Left ventricle myocardium inferior (tissue), 1 donor: ENCODE measurements at places on chromosomes 12 and 14.
A peak's percentile ranks its signal among the peaks of the same experiment; 100 is the strongest.

GRCh38 chr12:38878333-38878705 lies 27.1 kb downstream of the CPNE8 start:
- DNase-seq: no peak

GRCh38 chr12:110778833-110779577 lies 36.3 kb upstream of the PPP1CC start:
- no peak for DNase-seq

- DNase-seq: no peak
Observed at GRCh38 chr14:89866458-89866857, 88.1 kb downstream of the EFCAB11 start.

- no peak for DNase-seq
Observed at GRCh38 chr14:59895721-59896120, 24.2 kb upstream of the LRRC9 start.

GRCh38 chr14:52402812-52403526 lies 88.9 kb downstream of the PTGER2 start:
- DNase-seq: no peak

GRCh38 chr14:100712490-100712889 lies 14.2 kb upstream of the DLK1 start:
- DNase-seq: no peak

DNA sequence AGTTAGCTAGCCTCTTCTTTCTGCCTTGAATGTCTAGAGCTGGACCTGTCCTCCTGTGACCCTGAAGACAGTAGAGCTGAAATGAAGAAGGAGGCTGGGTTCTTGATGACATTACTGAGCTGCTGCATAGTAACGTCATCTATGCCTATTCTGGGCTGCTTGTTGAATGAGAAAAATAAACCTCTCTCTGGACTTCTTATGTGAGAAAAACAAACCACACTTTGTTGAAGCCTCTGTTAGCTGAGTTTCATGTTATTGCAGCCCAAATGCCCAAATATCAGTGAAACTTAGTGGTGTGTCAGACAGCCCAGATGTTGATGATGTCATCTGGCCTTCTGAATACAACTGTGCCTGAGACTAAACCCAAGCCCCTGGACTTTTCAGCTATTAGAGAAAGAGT lies 67.0 kb upstream of the MAX start:
- no peak for DNase-seq

- DNase-seq: no peak
Observed at GRCh38 chr14:97891515-97891914, 1094.3 kb downstream of the VRK1 start.

GRCh38 chr12:67957383-67957782 lies 31.9 kb upstream of the IFNG-AS1 start:
- no peak for DNase-seq

GRCh38 chr14:58862416-58863160 lies 224.8 kb downstream of the DACT1 start:
- no peak for DNase-seq

DNA sequence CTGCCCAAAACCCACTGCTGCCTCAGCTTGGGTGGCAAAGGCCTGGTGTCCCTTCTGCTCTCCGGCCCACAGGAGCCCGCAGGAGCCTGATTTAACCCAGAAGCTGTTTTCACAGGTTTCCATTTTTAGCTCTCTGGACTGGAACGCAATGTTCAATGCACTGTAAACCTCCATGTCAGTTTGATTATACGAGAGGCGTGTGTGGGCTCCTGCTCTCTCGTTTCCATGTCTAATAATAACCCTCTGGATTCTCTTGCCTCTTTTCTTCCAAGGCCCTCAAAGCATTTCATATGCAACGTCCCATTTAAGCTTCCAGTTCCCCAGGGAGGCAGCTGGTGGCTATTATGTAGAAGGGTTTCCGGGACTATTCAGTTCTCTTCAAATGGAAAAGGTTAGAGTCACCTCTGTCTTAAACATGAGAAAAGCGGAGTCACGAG lies 161.1 kb downstream of the SUDS3 start:
- DNase-seq: peak; percentile 30

DNA sequence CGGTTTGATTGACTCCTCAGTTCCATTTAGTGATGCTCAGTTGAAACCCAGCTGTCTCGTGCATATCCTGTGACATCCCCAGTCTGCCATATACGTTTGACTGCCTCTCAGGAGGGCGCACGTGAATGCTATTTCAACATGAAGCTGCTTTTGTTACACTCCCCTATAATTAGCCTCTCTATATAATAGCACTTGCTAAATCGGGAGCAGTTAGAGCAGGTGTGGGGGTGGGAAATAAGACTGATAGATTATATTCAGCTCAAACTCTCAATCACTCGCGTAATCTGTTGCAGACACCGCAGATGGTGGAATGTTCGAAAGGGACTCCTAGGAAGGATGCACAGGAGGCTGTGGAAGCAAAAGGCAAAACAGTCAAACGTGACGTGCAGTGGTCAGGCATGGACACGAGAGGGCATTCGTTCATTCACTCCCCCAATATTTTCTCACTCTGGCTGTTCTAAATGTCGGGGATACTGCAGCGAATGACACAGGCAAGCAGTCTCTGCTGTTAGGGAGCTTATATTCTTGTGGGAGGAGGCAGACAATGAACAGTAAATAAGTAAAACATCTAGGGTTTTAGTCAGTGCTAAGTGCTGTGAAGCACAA lies 29.8 kb downstream of the KCNA1 start:
- no peak for DNase-seq

GRCh38 chr12:89299931-89300330 lies 52.4 kb downstream of the DUSP6 start:
- no peak for DNase-seq

- DNase-seq: no peak
Observed at GRCh38 chr14:60226298-60226697, 22.7 kb upstream of the PPM1A start.

DNA sequence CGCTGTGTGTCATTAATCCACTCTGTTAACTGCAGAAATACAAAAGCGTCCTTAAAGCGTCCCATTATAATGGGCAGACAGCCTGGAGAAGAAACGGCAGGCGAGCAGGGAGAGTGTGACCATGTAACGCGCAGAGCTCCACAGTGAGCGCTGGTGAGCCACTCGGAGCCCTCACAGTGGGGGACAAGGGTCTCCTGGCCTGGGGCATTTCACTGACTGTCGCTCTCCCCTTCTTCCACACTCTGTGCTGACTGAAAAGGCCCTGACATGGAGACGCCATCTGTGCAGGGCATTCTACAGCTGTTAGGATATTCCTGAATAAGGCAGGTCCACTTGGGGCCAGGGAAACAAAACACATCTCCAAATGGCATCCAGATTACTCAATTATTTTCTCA lies 24.2 kb downstream of the CCDC92 start:
- no peak for DNase-seq

DNA sequence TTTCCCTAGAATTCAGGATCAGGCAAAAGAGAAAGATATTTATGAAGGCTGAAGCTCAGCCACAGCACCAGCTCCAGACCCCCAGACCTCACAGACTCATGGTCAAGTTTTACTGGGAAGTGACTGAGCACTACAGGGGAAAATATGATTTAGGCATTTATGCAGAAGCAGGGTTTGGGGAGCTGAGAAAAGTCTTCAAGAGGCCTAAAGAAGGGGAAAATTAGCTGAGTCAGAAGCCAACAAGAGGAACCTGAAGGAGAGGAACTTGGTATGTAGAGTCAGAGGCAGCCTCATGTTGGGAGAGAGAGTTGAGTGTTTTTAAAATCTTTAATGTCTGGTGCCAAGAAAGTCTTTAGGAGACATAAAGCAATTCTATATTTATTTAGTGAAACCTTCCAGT lies 63.0 kb downstream of the FOS start:
- DNase-seq: no peak

- DNase-seq: no peak
Observed at GRCh38 chr14:100432652-100433427, 109.7 kb downstream of the SLC25A47 start.

- no peak for DNase-seq
Observed at GRCh38 chr14:97442363-97442762, 645.2 kb downstream of the VRK1 start.

DNA sequence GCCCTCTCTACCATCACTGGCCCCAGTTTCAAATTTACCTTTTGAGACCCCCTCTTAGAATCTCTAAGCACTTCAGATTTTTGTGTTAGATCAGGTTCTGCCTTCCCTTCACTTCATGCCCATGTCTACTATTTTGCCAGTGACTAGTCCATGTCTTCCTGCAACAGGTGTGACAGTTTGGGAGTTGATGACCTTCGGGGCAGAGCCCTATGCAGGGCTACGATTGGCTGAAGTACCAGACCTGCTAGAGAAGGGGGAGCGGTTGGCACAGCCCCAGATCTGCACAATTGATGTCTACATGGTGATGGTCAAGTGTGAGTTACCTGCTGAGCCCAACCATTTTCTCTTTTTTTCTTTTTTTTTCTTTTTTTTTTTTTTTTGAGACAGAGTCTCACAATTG lies 5.8 kb upstream of the PA2G4 start:
- no peak for DNase-seq

DNA sequence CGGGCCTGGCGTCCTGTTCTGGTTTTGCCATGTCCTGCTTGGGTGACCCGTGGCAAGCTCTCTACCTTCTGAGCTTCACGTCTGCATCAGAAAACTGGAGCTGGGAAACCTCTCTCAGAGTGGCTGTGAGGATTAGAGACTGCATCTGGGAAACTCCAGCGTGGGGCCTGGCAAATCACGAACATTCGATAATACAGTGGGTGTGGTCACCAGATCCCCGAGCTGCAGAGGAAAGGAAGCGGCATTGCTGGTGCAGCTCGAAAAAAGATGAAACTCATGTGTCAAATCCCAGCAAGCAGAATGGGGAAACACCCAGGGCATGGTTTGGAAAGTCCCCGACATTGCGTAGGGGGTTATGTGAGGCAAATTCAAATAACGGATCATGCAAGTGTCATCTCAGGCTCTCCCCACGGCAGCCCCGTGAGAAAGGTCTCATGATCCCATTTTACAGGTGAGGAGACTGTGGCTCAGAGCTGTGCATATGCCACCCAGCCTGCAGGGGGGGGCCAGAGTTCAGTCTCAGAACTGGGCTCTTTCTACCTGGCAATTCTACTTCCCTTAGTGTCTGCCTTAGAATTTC lies 98.1 kb upstream of the VRK1 start:
- DNase-seq: no peak

DNA sequence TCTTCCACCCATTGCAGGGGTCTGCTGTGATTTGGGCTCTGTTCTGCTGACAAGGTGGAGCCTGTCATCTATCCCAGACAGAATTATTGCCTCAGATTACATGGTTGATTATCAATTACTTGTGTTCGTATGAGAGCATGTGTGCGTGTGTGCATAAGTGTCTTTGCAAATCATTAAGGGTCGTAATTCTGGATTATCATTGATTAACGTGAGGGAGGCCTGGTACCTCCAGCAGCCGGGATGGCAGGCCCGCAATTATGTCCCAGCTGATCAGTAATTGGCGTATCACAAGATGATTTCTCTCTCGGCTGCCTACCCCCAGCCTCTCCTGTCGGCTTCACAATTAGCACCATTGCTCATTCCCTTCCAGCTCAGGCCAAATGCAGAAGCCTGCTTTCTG lies 29.6 kb upstream of the IRF2BPL start:
- no peak for DNase-seq

GRCh38 chr12:76124456-76124855 lies 40.0 kb upstream of the NAP1L1 start:
- DNase-seq: no peak

DNA sequence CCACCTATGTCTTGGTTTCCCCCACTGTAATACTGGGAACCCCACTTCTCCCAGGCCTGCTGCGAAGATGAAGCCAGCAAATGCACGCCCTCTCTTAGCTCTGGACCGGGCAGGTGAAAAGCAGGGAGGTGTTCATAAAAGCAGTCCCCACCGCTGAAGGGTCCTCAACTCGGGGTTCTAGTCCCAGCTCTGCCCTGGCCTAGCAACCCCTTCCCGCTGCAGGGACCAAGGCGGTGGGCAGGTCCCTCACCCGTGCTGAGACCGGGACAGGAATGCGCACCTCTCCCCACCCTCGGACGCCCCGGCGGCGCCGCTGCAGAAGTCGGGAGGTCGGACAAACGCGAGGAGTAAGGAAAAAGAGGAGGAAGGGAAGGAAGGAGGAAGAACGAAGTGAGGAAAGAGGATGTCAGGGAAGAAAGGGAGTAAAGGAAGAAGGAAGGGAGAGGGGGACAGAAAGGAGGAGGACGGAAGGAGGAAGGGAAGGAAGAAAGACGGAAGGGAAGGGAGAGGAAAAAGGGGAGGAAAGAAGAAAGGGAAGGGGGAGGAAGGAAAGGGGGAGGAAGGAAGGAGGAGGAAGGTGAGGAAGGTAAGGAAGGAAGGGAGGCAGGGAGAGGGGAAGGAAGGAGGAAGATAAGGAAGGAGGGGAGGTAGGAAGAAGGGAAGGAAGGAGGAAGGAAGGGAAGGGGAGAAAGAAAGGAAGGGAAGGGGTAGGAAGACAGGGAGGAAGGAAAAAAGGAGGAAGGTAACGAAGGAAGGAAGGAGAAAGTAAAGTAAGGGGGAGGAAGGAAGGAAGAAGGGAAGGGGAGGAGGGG lies 701 bp downstream of the SPRING1 start:
- DNase-seq: no peak

- no peak for DNase-seq
Observed at GRCh38 chr14:72743626-72744025, 150.3 kb downstream of the DPF3 start.

- no peak for DNase-seq
Observed at GRCh38 chr12:59004456-59004855, 84.2 kb upstream of the LRIG3 start.

- no peak for DNase-seq
Observed at GRCh38 chr14:76647697-76648298, 113.5 kb upstream of the VASH1 start.

DNA sequence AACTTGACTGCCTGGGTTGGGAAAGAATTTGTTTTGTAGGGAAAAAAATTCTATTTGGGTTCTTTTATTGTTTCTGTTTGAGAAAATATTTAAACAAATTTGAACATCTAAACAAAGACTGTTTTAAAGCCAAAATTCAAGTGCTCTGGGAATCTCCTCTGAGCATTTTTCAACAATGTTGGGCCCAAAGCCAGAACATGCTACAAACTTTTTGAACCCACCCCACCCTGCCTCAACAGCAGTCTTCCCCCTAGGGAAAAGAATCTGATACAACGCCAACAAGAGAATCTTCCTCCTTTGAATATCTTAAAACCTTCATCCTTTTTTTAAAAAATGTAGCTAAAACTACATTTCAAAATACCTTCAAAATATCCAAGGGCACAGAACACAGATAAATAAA lies 20.4 kb upstream of the NID2 start:
- no peak for DNase-seq

DNA sequence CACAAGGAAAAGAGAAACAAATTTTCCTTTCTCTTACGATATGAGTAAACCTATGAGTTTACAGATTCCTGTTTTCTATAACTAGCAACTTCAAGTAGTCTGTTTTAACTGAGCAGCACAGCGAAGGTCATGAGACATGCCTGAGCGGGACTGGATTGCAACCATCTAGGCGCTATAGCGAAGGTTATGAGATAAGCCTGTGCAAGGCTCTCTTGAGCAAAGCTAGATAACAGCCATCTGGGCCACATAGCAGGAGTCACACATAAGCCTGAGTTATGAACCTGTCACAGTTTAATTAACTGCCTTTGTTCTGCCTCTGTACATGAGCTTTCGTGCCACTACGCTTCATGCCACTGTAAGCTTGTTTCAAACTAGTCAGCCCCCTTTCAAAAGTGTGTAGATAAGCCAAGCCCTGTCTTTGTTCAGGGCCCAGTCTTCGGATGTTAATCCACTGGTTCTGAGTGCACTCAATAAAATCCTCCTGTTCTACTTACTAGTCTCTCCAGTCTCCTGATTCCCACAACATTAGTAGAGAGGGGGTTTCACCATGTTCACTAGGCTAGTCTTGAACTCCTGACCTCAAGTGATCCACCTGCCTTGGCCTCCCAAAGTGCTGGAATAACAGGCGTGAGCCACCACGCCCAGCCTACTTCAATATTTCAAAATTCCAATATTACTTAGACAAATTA lies 47.1 kb downstream of the SEC23A start:
- no peak for DNase-seq
